ENCODE measurements at places on chromosomes 1 and 21. TPM values are rescaled to one million over a fixed set of nuclear protein-coding genes. Genes with fewer than 3 reads are reported as not detected.

Gene ZNF593OS
- not detected for total RNA-seq

Gene KCNA3
- total RNA-seq, result under 0.01 TPM

Gene KIF26B
- 0.83 TPM for total RNA-seq

Gene CTSE
- total RNA-seq, result not detected

Gene EDARADD
- total RNA-seq, result not detected

Gene CAMK2N1
- total RNA-seq, result 10.2 TPM

Gene C1orf53
- total RNA-seq, result 4.2 TPM

Gene CRABP2
- total RNA-seq, result 6.1 TPM

Gene GRIK3
- total RNA-seq, result not detected

Gene HSPA13
- 68.9 TPM for total RNA-seq

Gene TRIM58
- total RNA-seq, result 0.54 TPM

Gene HCRTR1
- total RNA-seq, result not detected

Gene CD1B
- total RNA-seq, result not detected

Gene TMEM52
- total RNA-seq, result 0.28 TPM

Gene AKR1A1
- 122 TPM for total RNA-seq

Gene KCNN3
- total RNA-seq, result not detected

Gene PLA2G2C
- not detected for total RNA-seq

Gene PPT1
- total RNA-seq, result 41.4 TPM

Gene DMRTA2
- total RNA-seq, result not detected

Gene ANGPTL7
- under 0.01 TPM for total RNA-seq

Gene CLEC20A
- total RNA-seq, result not detected

Gene NBPF11
- 2.8 TPM for total RNA-seq

Gene XCL2
- not detected for total RNA-seq

Gene REN
- 0.54 TPM for total RNA-seq

Gene CACNA1S
- not detected for total RNA-seq

Gene DVL1
- total RNA-seq, result 27.5 TPM

Gene NR5A2
- under 0.01 TPM for total RNA-seq

Gene FYB2
- not detected for total RNA-seq

Gene ZNF648
- total RNA-seq, result not detected

Gene ANKRD65
- total RNA-seq, result not detected

Gene COX20
- total RNA-seq, result 26.9 TPM

Gene OR10Z1
- total RNA-seq, result not detected

Gene CBR3
- total RNA-seq, result 12.8 TPM

Gene CTSS
- 0.18 TPM for total RNA-seq

Gene DCDC2B
- total RNA-seq, result not detected

Gene OR2C3
- total RNA-seq, result not detected
